ENCODE measurements at places on chromosomes 12 and 14.

- no peak for DNase-seq
Measured at GRCh38 chr12:107584563-107584962, 101.0 kb upstream of the PWP1 start.

GRCh38 chr12:57487055-57487596 is 742 bp upstream of the MARS1 start:
- DNase-seq, result no peak

- peak; percentile 44 for DNase-seq
Measured at GRCh38 chr14:103516426-103517173, 6.0 kb downstream of the CKB start.

- DNase-seq, result no peak
Measured at GRCh38 chr12:104758771-104759170, 199.3 kb downstream of the SLC41A2 start.

- no peak for DNase-seq
Measured at GRCh38 chr12:59499774-59500173, 96.1 kb upstream of the SLC16A7 start.

- no peak for DNase-seq
Measured at GRCh38 chr14:72552236-72552635, 341.7 kb downstream of the DPF3 start.

DNA sequence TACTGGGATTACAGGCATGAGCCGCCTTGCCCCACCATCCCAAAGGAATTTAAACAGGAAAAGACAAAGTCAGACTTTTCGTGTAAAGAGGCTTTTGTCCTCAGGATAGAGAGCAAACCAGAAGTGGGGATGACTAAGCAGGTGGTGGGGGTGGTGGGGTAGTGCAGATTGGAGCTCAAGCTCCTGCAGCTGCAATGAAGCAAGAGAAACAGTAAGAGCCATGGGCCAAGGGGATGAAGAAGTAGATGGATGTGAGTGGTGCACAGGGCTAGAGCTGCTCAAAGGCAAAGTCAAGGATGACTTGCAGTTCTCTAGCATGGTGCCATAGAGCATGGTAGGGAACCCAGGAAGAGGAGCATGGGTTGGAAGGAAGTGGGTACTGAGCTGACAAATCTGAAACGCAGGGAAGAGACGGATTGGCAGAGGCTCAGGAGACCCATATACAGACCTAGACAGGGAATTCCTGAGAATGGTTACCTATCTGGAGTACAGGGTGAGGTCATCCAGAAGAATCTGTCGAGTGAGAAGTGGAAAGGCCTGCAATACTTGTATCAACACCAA is 11.4 kb upstream of the RNF34 start:
- no peak for DNase-seq

DNA sequence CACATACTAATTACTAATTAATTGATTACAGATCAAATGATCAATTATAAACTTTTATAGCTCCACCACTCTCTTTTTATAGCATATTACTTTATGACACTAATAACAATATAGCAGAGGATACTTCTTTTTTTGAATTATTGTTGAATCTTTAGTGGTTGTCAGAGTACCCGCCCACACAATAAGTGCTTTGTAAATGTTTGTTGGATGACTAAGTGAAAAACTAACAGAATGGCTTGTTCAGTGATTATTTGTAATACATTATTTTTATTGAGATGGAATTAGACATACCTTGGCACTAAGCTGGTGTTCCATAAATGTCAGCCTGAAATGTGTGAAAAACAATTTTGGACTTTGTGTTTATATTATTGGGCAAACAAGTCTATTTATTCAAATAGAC is 670.5 kb upstream of the ATXN7L3B start:
- no peak for DNase-seq

DNA sequence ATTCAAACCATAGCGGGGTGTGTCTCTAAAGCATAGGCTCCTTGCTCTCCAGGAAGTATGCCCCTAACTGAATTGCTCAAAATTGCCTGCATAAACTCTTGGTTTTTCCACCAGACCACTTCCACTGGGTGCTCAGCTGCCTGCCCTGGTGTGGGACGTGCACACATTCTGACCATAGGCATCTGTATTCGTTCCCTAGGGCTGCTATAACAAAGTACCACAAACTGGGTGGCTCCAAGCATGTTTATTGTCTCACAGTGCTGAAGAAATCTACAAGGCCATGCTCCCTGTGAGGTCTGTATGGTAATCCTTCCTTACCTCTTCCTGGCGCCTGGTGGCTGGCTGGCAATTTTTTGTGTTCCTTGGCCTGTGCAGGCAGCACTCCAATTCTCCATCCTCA is 16.4 kb upstream of the GALNT6 start:
- no peak for DNase-seq

DNA sequence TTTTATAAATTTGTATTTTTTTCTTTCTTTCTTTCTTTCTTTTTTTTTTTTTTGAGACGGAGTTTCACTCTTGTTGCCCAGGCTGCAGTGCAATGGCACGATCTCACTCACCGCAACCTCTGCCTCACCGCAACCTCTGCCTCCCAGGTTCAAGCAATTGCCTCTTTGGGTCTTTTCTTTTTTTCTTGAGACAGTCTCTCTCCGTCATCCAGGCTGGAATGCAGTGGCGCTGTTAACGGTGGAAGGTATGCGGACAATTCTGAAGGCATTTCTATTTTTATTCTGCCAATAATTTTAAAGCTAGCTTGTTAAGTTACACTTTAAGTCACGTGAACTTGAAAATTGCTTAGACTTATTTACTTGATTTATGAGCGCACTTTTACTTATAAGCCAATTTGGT is 8.8 kb upstream of the PHC1 start:
- DNase-seq, result peak; percentile 32

DNA sequence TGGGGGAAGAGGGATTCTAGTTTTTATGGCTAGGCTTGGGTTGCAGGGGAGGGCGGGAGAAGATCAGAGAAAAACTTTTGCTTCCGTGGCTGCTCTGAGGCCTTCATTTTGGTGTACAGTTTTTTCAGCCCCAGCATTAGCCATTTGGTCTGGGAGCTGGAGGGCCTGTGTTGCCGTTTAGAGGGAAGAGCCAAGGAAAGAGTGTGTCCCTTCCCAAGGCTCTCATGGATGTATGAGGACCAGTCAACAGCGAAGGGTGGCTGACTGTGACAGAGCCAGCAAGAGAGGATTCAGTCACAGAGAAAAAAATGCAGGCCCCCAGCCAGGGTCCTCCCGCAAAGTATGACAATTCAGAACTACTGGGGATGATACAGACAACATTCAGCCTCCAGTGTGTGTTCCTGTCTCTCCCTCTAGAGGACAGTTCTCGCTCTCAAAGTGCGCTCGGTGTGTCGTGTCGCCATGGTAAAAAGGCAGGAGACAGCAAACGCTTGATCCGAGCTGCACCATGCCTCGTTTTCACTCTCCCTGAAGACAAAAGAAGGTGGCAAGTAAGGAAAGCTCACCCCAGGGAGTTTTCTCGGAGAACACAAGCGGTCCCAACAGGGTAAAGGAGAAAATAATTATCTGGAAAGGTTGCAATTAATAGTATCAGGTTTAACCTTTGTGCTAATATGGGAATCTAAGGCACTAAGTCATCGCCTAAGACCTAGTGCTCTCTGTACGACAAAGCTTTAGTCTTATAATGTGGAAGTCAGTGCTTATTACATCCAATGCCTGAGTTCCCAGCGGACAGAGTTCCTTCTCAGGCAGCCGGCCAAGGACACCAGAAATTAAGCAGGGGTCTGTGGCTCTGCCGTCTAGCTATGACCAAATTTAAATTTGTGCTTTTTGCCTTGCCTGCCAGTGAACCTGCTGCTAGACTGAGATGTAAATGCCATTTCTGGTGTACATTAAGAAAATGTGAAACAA is 157.3 kb upstream of the PLXNC1 start:
- DNase-seq, result peak; percentile 76

GRCh38 chr12:123943816-123944215 is 28.8 kb downstream of the CCDC92 start:
- no peak for DNase-seq

GRCh38 chr12:86254399-86255107 is 1.6 kb downstream of the MGAT4C start:
- DNase-seq, result no peak

DNA sequence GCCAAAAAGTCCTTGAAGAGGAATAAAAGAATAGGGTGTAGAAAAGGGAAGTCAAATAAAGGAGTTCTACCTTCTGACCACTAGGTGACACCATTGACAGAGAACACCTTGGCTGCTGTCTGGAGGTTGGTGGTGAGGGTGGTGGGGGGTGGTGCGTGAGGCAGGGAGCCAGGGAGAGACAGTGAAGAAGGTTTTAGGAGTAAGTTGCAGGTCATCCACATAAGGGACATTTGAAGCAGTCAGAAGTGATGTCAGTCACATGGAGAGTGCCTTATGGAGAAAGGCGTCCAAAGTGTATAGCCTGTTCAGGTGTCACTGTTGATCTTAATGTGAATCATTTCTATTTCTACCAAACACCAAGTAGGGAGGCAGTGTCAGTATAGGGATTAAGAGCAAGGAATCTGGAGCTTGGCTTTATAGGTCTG is 279.3 kb upstream of the DDHD1 start:
- peak; percentile 58 for DNase-seq

GRCh38 chr12:109544955-109545531 is 28.3 kb downstream of the MMAB start:
- DNase-seq, result no peak

- no peak for DNase-seq
Measured at GRCh38 chr14:72633551-72633950, 260.4 kb downstream of the DPF3 start.

DNA sequence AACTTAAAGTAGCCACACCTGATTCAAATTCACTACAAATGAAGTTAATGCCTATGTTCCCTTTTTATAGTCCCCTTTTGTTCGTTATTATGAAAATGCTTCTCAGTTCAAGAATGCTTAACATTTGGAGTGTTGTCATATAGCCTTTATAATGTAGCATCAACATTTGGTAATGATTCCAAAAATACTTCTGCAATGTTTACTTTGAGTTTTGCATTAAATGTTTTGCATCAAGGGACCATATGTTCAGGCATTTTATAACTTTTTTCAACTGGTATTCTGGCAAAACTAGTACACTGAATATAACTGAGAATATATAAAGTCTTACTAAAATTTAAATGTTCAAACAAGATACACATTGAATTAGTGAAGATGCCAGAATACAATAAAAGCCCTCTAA is 209.6 kb upstream of the SLC16A7 start:
- no peak for DNase-seq

- DNase-seq, result peak; percentile 51
Measured at GRCh38 chr12:113130457-113131135, 5.0 kb downstream of the RASAL1 start.

DNA sequence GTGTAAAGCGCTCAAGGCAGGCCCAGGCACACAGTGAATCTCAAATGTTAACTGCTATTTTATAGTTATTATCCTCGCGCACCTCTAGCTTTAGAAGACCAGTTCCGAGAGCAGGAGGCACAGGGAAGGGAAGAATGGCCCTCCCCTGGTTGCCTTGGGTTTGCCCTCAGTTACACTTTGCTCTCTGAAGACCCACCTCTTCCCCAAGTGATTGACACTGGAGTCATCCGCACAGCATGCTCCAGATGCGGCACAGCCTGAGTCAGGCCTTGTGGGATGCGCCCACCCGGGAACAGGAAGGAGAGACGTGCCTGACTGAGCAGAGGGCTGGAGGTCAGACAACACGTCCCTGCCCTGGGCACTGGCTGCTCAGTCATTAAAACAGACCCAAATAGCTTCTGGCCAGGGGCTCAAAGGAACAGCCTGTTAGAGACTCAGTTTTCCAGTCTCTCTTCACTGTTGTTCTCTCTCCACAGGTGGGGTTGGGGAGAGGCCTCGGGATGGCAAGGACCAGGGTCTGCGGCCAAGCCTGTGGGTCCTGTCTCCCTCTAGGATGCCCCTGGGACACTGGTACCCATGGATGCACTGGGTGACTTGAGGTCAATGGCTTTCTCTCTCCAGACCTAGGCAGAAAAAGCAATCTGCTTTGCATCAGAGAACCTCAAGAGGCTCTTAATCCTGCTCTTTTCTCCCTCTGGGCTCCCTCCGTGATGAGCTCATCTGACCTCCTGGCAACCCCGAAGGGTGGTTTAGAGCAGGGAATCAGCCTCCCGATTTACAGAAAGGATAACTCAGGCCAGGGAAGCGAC is 13.6 kb upstream of the MLXIP start:
- peak; percentile 83 for DNase-seq

Data from ELF-1 (cell line).